Activated effector memory CD4-positive, alpha-beta T cell treated with anti-CD3 and anti-CD28 coated beads, Interleukin-2, amount 50 U/mL, for 16 hours (primary cell): ENCODE measurements at places on chromosomes 11 and 22.

- no peak for DNase-seq
Measured at GRCh38 chr11:21173476-21173875, 504.1 kb downstream of the NELL1 start.

GRCh38 chr11:4768094-4768493, 1.6 kb downstream of the OR51F1 start:
- DNase-seq = no peak

GRCh38 chr11:67504005-67504949, 886 bp downstream of the PITPNM1 start:
- peak; percentile 80 for DNase-seq

- DNase-seq = peak; percentile 64
Measured at GRCh38 chr11:13487661-13488030, 8.2 kb downstream of the PTH start.

- DNase-seq = peak; percentile 30
Measured at GRCh38 chr22:44581096-44581435, 83.0 kb upstream of the RTL6 start.

GRCh38 chr11:121250843-121251242, 41.7 kb upstream of the SC5D start:
- no peak for DNase-seq

GRCh38 chr11:70510106-70510505, 111.8 kb downstream of the CTTN start:
- DNase-seq = no peak

- DNase-seq = no peak
Measured at GRCh38 chr11:63920126-63920938, 3.4 kb upstream of the RCOR2 start.

DNA sequence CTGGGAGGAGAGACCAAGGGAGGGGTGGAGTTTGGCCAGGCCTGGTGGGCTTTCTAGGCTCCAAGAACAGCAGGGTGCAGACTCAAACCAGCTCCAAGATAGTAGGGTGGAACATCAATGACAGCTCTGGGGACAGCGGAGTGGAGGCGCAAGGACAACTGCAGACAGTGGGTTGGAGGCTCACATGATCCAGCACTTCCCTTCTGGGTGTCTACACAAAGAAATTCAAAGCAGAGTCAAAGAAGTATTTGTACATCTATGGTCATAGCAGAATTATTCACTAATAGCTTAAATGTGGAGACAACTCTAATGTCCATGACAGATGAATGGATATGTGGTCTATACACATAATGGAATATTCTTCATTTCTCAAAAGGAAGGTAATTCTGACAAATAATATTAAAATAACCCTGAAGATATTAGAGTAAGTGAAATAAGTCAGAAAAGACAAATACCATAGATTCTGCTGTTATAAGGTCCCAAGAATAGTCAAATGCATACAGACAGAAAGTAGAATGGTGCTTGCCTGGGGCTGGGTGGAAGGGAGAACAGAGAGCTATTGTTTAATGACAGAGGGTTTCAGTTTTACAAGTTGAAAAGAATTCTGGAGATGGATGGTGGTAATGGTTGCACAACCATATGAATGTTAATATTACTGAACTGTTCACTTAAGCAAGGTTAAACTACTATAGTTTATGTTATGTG, 5.5 kb upstream of the GAB4 start:
- no peak for DNase-seq

DNA sequence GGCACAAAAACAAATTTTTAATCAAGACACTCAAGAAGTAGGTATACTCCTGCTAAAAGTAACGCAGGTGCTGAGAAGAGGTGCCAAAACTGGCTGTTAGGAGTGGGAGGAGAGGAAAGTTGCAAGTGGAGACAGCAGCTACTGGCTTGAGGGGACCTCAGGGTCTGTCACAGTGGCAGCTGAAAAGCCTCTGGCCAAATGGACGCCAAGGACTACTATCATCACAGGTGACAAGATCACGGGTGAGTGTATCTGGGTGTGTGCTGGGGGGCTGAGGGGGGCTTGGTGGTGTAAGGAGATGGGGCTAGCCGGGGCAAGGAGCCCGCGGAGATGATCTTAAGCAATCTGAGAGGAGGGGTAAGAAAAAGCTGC, 687 bp downstream of the ZNF202 start:
- no peak for DNase-seq

- no peak for DNase-seq
Measured at GRCh38 chr22:39935612-39936011, 24.6 kb upstream of the TMA7B start.

GRCh38 chr11:43316451-43316850, 4.7 kb downstream of the API5 start:
- DNase-seq = no peak

GRCh38 chr11:61964058-61964665, 3.3 kb downstream of the FTH1 start:
- DNase-seq = peak; percentile 59

GRCh38 chr11:20015529-20016427, 144.5 kb downstream of the DBX1 start:
- DNase-seq = no peak

DNA sequence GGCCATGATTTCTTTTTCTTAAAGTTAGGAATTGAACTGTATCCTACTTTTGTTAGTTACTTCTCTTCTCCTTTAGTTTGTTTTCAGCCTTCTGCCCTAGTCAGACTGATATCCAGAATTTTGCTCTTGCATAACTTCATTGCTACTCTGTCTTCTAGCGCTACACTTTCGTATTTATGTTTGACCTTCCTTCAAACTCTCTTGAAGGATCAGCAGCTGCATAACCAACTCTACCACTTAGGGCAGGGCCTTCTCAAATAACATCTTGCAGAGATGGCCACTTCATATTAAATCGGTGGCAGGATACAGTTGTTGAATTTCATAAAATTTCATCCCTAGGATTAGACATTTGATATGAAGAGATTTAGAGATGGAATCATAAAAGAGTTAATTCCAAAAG, 43.9 kb downstream of the KDM2A start:
- DNase-seq = no peak
